ENCODE measurements at places on chromosomes 4 and X. TPM values are rescaled to one million over a fixed set of nuclear protein-coding genes. Genes with fewer than 3 reads are reported as not detected.
A peak's percentile ranks its signal among the peaks of the same experiment; 100 is the strongest.

DNA sequence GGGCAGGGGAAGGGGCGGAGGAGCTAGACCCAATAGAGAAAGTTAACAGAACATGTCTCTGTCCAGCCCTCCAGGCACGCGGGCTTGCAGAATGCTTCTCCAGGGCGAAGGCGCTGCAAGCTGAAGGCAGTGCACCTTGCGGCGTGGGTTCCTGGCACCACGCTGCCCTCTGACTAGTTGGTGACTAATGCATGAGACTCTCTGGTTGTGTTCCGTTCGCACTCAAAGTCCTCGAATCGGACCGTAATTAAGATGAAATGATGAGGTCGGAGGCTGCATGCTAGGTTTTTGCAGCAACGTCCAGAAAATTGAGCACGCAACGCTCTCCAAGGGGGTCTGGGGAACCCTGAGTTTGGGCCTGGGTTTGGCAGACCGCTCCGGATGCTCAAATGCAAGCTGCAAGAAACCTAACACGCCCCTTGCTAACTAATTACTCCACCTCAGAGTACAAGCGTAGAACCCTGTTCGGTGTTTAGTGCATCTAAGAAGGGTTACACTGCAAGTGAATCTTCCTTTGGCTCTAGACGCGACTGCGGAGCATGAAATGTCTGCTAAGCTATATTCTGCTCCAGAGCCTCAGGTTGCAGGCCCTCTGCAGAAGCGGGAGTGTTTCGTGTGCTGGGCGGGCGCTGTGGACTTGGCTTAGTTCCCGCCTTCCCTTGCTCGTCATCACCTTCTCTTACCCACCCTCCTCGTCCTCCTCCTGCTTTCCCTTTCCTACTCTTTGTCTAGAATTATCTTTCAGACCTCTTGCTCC is 57.1 kb upstream of the NKAP start:
- DNase-seq: no peak
- H3K36me3 ChIP-seq: no peaks in the 10 kb centered on the region
- H3K4me3 ChIP-seq: no peak overlapping the region

GRCh38 chr4:151329217-151330007 is 4.0 kb upstream of the SH3D19 start:
- peaks cover 3% of the 10 kb centered on the region for H3K4me1 ChIP-seq
- H3K27me3 ChIP-seq: no peaks in the 10 kb centered on the region
- no peak for DNase-seq
- peak overlapping the region; percentile 49 for H3K27ac ChIP-seq
- H3K4me3 ChIP-seq: no peak overlapping the region

DNA sequence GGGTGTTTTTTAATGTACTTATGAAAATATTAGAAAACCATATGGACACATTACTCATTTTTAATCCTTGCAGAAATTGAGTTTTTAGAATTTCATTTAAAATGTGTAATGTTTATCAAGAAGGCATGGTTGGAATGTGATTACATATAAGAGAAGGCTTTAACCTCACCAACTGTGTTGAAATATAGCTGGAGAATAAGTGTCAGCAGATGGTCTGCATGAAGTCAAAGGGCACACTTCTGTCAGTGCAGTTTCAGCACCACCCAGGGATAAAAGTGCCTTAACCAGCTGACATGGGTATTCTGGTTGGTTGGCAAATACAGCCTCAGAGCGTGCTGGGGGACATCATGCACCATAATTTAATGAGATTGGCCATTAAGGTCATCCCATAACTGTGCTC is 21.2 kb upstream of the ANTXR2 start:
- no peak overlapping the region for H3K4me3 ChIP-seq
- H3K36me3 ChIP-seq: no peaks in the 10 kb centered on the region
- no peaks in the 10 kb centered on the region for H3K27me3 ChIP-seq
- no peaks in the 10 kb centered on the region for H3K4me1 ChIP-seq
- DNase-seq: no peak
- H3K27ac ChIP-seq: no peak overlapping the region

DNA sequence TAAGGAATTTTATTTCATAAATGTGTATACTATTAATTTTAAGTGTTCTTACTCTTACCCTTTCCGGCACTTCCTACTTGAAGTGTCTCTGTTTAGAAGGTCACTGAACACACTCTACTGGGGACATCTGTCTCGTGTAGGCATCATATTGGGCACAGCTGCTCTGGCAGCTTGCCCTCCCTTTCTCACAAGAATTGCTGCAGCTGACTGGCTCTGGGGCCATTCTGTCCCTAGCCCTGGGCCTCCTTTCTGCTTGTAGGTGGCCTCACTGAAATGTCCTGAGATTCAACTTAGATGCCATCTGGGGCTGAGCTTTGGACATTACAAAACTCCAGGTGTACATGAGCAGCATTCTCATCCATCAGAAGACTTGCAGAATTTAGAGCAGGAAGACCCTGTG is 49.6 kb downstream of the SMAD1 start:
- DNase-seq: no peak
- no peak overlapping the region for H3K27ac ChIP-seq
- H3K36me3 ChIP-seq: no peaks in the 10 kb centered on the region
- no peak overlapping the region for H3K4me3 ChIP-seq
- peaks cover 3% of the 10 kb centered on the region for H3K4me1 ChIP-seq

DNA sequence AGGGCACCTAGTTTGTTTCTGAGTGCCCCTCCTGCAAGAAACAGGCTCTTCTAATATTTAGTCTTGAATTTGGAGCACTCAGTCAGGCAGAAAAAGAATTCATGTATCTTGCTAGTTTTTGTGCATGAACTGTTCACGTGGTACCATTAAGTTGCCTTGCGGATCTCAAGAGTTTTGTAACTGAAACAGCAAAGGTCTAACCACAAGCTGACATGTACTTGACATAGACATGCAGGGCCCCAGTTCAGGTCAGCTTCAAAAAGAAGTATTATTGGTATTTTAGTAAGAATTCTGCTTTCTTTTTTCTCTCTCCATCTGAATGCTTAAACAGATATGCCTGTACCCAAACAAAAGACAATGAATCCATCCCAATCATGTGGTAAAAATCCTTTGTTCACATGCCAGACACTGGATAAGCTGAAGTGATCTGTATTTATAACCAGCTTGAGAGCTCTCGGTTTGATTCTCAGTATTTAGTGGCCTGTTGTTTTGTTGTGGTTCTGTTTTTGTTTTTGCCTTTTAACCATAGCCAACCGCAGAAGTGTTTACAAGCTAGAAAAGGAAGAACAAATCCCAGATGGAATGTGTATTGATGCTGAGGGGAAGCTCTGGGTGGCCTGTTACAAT is 13.0 kb downstream of the RGN start:
- no peak overlapping the region for H3K4me3 ChIP-seq
- no peaks in the 10 kb centered on the region for H3K4me1 ChIP-seq
- H3K36me3 ChIP-seq: no peaks in the 10 kb centered on the region
- no peak overlapping the region for H3K27ac ChIP-seq
- H3K27me3 ChIP-seq: no peaks in the 10 kb centered on the region

- no peak for DNase-seq
- H3K36me3 ChIP-seq: no peaks in the 10 kb centered on the region
- H3K4me3 ChIP-seq: no peak overlapping the region
- no peaks in the 10 kb centered on the region for H3K4me1 ChIP-seq
Observed at GRCh38 chr4:11286533-11286932, 142.2 kb downstream of the HS3ST1 start.

- H3K27me3 ChIP-seq: no peaks in the 10 kb centered on the region
- DNase-seq: no peak
- no peaks in the 10 kb centered on the region for H3K4me1 ChIP-seq
- no peak overlapping the region for H3K4me3 ChIP-seq
- no peaks in the 10 kb centered on the region for H3K36me3 ChIP-seq
Observed at GRCh38 chr4:172207258-172207657, 394.1 kb downstream of the GALNTL6 start.

DNA sequence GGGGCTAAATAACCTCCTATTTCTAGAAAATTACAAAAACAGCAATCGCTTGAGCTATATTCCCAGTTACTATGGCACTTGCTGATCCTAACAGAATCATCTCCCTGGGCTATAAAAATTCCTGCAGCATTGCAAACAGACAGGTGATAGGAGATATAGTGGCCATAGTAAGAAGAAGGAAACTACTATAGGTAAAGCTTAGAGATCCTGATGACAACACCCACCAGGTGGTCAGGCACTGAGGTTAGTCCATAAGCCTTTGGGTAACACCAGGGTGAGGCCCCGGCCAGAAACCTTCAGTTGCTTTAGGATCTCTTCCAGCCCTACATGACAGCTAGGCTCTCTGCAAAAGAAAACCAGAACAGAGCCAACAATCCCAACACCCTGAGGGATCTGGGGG is 197.9 kb upstream of the PPP1R2C start:
- H3K27ac ChIP-seq: peak overlapping the region; percentile 15
- no peaks in the 10 kb centered on the region for H3K4me1 ChIP-seq
- H3K4me3 ChIP-seq: no peak overlapping the region
- no peaks in the 10 kb centered on the region for H3K36me3 ChIP-seq
- no peak for DNase-seq

DNA sequence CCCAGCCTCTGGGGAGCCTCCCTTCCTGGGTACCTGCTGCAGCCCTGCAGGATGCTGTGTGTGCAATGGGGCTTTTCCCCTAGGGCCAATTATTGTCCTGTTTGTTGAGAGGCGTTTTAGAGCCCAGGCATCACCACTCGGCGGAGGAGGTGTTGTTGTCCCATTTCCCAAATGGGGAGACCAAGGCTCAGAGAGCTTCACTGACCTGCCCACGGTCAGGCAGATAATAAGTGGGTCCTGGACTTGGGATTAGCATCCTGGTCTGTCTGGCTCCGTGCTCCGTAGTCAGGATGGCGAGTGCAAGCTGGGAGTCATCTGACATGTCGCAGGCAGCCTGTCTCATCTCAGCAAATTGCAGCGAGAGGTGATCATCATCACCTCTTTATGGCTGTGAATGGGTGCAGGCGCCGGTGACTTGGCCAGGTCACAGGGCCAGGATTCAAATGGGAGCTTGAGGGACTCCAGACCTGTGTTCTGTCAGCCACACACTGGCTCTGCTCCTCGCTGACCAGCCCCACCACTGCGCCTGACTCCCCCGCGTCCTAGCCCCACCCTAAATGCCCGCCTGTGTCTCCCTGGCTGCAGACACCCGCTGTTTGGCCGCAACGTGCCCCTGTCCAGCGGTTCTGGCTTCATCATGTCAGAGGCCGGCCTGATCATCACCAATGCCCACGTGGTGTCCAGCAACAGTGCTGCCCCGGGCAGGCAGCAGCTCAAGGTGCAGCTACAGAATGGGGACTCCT is 16.6 kb downstream of the HTRA3 start:
- H3K36me3 ChIP-seq: no peaks in the 10 kb centered on the region
- no peak overlapping the region for H3K27ac ChIP-seq
- H3K27me3 ChIP-seq: no peaks in the 10 kb centered on the region
- no peak for DNase-seq
- H3K4me3 ChIP-seq: no peak overlapping the region

DNA sequence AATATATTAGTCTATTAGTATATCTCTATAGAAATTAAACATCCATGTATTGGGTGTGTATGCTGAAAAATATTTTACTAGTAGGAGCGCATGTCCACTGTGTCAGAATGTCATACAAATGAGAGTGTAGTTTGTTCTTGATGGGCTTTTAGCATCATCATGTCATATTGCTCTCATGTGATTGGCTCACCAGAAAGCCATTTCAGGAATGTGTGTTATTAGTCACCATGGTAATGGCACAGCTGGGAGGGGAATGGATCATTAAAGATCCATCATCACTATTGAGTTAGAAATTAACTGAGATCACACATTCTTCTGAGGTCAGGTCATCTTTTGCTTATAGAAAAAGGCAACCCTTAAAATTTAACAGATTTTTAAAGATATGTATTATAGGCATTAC is 77.3 kb downstream of the PHEX start:
- H3K4me1 ChIP-seq: no peaks in the 10 kb centered on the region
- no peaks in the 10 kb centered on the region for H3K27me3 ChIP-seq
- DNase-seq: no peak
- H3K27ac ChIP-seq: no peak overlapping the region
- no peak overlapping the region for H3K4me3 ChIP-seq

DNA sequence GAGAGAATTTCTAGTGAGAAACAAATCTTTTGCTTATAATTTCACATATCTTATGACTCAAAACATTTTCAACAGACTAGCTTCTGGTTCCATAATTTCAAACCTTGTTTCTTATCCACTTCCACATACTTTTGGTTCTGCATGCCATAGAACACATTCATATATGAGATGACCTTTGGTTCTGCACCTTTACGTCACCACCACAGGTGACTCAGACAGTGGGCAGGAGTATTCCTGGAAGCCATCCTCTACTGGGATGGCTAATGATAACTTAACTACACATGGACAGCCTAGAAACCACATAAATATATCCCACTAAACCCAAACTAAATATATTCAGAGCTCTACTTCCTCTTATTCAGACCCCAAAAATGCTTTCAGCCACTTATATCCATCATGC is 133.3 kb downstream of the DCK start:
- no peaks in the 10 kb centered on the region for H3K4me1 ChIP-seq
- no peak overlapping the region for H3K27ac ChIP-seq
- no peaks in the 10 kb centered on the region for H3K36me3 ChIP-seq
- no peak for DNase-seq
- H3K4me3 ChIP-seq: no peak overlapping the region
- H3K27me3 ChIP-seq: no peaks in the 10 kb centered on the region

The POLN gene
- 2.8 TPM for total RNA-seq

The CSAG2 gene
- not detected for total RNA-seq

The FRMPD4 gene
- 0.02 TPM for total RNA-seq

The REELD1 gene
- total RNA-seq: 0.22 TPM

The RAB9B gene
- total RNA-seq: 0.54 TPM

The LGI2 gene
- total RNA-seq: 0.32 TPM

All from colonic mucosa (tissue), 4 donors.